ENCODE measurements at places on chromosomes 1 and 21. TPM values are rescaled to one million over a fixed set of nuclear protein-coding genes. Genes with fewer than 3 reads are reported as not detected.

The ST6GALNAC5 gene
- total RNA-seq, result not detected

The STYXL2 gene
- not detected for total RNA-seq

The TP73 gene
- total RNA-seq, result 1.3 TPM

The C1orf94 gene
- not detected for total RNA-seq

The CRNN gene
- total RNA-seq, result not detected

The HNRNPR gene
- 235 TPM for total RNA-seq

The TTLL7 gene
- total RNA-seq, result 0.58 TPM

The AADACL4 gene
- total RNA-seq, result not detected

The ZNF593OS gene
- total RNA-seq, result not detected

GRCh38 chr1:214280386-214281020 lies 456 bp upstream of the SMYD2 start:
- peak overlapping the region; percentile 85 for H3K4me3 ChIP-seq
- H3K27ac ChIP-seq, result peak overlapping the region; percentile 79
- peaks cover 37% of the 10 kb centered on the region for H3K4me1 ChIP-seq
- DNase-seq, result no peak
- H3K27me3 ChIP-seq, result no peaks in the 10 kb centered on the region

DNA sequence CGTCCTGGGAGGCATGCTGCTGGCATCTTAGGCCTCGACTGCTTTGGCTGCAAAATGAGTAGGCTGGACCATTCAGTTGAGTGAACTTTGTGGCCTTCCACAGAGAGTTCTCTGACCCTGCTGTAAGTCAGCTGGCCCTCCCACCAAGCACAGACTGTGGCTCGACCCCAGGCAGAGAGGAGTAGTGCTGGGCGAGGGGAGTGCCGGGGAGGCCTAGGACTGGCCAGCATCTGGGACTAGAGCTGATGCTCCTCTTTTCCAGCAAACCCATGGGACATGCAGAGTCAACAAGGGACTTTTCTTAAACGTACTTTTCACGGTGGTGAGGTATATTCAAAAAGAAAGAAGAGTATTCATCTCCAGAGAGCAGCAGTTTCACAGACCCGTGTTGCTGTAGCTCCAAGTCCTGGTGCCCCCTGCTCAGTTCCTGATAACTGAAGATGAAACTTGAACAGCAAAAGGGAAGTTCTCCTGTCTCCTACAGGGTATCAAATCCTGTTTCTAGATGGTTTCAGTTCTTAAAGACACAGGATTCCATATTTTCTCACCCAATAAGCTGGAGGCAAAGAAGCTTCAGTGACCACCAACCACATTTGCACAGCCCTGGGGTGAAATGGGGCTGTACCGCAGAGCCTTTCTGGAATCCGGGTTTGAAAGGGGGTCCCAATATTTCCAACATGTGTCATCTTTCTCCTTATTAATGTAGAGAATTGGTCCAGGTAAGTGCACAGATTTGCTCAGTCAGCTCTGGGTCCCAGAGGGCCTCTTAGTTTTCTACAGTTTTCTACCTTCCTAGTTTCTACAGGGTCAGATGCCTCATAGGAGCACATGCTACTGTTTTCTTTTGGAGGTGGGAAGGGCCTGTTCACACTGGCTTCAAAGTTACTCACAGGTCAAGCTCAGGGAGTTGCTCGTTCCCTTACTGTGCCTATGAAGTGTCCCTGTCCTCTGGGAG lies 20.9 kb downstream of the BATF3 start:
- peaks cover 2% of the 10 kb centered on the region for H3K27me3 ChIP-seq
- no peak for DNase-seq
- H3K4me3 ChIP-seq, result no peak overlapping the region
- no peaks in the 10 kb centered on the region for H3K36me3 ChIP-seq
- H3K27ac ChIP-seq, result peak overlapping the region; percentile 84

DNA sequence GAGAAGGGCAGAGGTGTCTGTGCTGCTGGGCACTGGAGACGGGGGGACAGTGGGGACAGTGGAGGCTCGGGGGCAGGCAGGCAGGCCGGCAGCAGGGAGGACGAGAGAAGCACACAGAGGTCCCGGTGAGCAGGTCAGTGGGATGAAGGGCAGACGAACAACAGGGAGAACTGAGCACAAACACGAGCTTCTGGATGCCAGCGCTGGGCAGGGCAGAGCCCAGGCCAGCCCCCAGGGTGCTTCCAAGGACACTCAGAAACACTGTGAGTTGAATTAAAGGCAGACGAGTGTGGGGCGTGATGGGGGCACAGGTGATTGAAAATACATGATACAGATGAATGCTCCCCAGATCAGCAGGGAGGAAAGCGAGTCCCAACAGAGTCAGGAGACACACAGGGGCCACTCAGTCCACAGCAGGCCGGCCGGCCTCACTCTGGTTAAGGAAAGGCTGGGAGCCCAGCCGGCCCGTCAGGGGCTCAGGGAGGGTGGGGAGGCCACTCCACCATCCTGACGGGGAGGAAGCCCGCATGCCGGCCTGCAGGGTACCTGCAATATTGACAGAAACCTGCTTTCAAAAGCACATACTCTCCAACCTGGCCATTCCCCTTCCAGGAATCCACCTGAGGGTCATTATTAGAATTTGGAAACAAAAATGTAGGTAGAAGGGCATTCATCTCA lies 14.1 kb downstream of the SLC19A1 start:
- no peak for DNase-seq
- no peak overlapping the region for H3K27ac ChIP-seq
- H3K4me1 ChIP-seq, result peaks cover 5% of the 10 kb centered on the region
- no peaks in the 10 kb centered on the region for H3K27me3 ChIP-seq
- H3K36me3 ChIP-seq, result peaks cover 38% of the 10 kb centered on the region

DNA sequence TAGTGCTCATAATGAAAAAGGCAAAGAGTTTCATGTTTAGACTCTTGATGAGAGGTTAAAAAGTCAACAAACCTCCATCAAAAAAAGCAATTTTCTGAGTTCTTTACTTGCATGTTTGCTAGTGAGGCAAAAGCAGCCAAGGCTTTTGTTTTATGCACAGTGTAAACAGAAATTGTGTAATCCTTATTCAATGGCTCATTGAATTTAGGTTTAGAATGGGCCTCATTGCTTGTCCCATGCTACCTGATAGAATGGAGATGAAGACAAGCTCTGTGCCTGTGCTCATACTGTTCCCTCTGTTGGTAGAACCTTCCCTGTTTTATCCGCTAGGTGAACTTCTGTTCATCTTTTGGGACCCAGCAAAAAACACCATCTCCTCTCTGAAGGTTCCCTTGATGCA lies 10.0 kb upstream of the LRRC8D start:
- H3K36me3 ChIP-seq, result no peaks in the 10 kb centered on the region
- H3K27ac ChIP-seq, result no peak overlapping the region
- peaks cover 6% of the 10 kb centered on the region for H3K4me1 ChIP-seq
- no peak for DNase-seq
- peaks cover 32% of the 10 kb centered on the region for H3K27me3 ChIP-seq
- no peak overlapping the region for H3K4me3 ChIP-seq

DNA sequence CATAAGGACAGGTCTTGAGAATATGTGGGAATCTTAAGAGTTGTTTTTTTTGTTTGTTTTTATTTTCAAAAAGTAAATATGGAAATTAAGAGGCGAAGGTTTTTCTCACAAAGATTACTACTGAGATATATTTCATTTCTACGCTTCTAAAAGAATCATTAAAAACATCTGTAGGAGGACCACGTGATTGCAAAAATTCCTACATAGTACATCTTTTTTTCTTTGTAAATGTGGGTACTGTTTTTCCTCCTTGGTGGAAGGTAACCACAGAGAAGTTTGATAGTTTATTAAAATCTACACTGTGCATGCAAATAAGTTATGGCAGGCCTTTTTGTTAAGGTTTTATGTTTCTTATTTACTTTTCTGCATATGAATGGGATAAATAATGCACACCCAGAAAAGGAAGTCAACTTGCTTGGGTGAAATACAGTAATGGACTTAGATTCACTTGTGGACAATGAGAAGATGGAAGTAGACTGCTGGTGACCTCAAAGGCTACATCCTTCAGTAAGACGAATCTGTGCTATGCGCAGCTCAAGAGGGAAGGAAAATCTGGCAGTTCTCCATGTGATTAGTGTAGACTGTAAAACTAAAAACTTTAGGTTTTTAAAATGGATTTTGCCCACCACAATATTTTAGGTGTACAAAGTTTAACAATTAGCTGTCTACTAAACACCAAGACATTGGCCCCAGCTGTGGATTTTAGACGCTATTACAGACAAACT lies 2.0 kb downstream of the AK5 start:
- DNase-seq, result no peak
- no peak overlapping the region for H3K27ac ChIP-seq
- peak overlapping the region; percentile 8 for H3K4me3 ChIP-seq
- no peaks in the 10 kb centered on the region for H3K36me3 ChIP-seq
- H3K27me3 ChIP-seq, result peaks cover 35% of the 10 kb centered on the region
- peaks cover 20% of the 10 kb centered on the region for H3K4me1 ChIP-seq

GRCh38 chr1:82392513-82392912 lies 591.8 kb downstream of the ADGRL2 start:
- H3K36me3 ChIP-seq, result no peaks in the 10 kb centered on the region
- H3K27me3 ChIP-seq, result no peaks in the 10 kb centered on the region
- DNase-seq, result no peak

DNA sequence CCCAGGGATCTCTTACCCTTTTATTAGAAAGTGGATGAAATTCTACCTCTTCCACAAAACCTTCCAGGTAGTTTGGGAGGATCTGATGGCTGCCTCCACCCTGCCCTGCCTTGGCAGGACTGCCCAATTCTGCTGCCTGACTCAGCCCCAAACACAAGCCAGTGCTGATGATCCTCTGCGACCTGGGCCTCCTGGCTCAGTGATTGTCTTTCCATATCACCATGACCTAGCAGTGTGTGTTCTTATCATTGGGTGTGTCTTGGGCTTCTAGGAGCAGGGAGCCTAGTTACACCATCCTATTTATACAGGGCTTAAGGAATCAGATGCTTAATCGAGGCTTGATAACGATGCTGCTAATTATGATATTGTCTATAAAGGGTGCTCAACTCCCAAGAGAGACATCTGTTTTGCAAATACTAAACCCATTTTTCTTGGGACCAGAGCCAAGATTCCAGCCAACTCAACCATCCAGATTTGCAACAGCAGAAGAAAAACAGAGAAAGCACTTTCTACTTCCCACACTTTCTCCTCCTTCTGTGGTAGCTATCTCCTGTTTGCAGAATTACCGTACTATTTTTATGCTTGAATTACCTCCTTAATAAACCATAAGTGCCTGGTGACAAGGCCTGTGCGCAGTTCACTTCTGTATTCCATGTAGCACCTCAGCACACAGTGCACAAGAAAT lies 36.5 kb upstream of the KIF21B start:
- no peak for DNase-seq
- no peak overlapping the region for H3K4me3 ChIP-seq
- H3K4me1 ChIP-seq, result peaks cover 9% of the 10 kb centered on the region
- H3K27ac ChIP-seq, result no peak overlapping the region

GRCh38 chr1:8283058-8283884 lies 34.6 kb upstream of the SLC45A1 start:
- no peak for DNase-seq
- peaks cover 9% of the 10 kb centered on the region for H3K4me1 ChIP-seq
- H3K4me3 ChIP-seq, result no peak overlapping the region
- peaks cover 31% of the 10 kb centered on the region for H3K27me3 ChIP-seq
- H3K27ac ChIP-seq, result peak overlapping the region; percentile 39

GRCh38 chr1:184940226-184940625 lies 34.1 kb downstream of the NIBAN1 start:
- DNase-seq, result no peak
- H3K27ac ChIP-seq, result no peak overlapping the region
- H3K27me3 ChIP-seq, result no peaks in the 10 kb centered on the region

GRCh38 chr1:211517006-211517405 lies 25.0 kb upstream of the RD3 start:
- H3K27me3 ChIP-seq, result peaks cover 12% of the 10 kb centered on the region
- no peak overlapping the region for H3K27ac ChIP-seq
- H3K36me3 ChIP-seq, result no peaks in the 10 kb centered on the region
- no peak overlapping the region for H3K4me3 ChIP-seq

GRCh38 chr1:222950892-222951291 lies 136.1 kb downstream of the DISP1 start:
- no peak overlapping the region for H3K4me3 ChIP-seq
- no peak overlapping the region for H3K27ac ChIP-seq
- no peaks in the 10 kb centered on the region for H3K36me3 ChIP-seq
- no peaks in the 10 kb centered on the region for H3K4me1 ChIP-seq
- no peaks in the 10 kb centered on the region for H3K27me3 ChIP-seq

- no peak overlapping the region for H3K27ac ChIP-seq
- peaks cover 69% of the 10 kb centered on the region for H3K27me3 ChIP-seq
- H3K36me3 ChIP-seq, result no peaks in the 10 kb centered on the region
- peak; percentile 55 for DNase-seq
These were observed 3.0 kb downstream of the NHLH2 start for GRCh38 chr1:115837740-115838421.

DNA sequence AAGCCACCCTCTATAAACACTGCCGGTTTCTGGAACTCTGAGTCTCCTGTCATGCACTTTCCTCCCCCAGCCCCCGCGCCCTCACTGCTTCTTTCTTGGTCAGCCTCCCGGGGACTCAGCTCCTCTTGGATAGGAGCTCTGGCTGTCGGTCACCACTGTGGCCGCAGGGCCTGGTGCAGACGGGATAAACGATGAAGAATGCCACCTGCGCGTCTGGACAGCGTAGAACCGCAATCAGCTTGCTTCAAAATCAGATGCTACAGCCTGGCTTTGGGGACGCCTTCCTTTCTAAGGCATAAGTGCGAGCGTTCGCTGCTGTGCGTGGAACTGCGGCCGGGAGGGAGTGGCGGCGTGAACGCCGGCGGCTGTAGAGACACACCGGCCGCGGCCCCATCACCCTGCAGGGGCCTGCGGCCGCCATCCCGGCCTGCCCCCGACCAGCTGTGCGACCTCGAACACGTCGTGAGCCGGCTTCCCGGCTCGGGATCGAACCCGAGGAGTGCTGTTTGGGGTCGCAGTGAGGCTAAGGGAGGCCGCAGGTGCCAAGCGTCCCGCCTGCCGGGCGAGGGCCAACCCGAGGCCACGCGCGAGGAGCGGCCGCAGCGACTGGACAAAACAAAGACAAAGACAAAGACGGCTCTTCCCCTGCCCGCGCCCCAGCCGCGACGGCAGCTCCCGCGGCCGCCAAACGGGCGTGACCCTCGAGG lies 688 bp downstream of the PTTG1IP start:
- H3K27me3 ChIP-seq, result no peaks in the 10 kb centered on the region
- H3K4me3 ChIP-seq, result peak overlapping the region; percentile 97
- peak overlapping the region; percentile 73 for H3K27ac ChIP-seq
- DNase-seq, result peak; percentile 78
- H3K36me3 ChIP-seq, result peaks cover 11% of the 10 kb centered on the region

GRCh38 chr1:156081180-156081916 lies 917 bp downstream of the MEX3A start:
- peaks cover 66% of the 10 kb centered on the region for H3K27me3 ChIP-seq
- H3K36me3 ChIP-seq, result no peaks in the 10 kb centered on the region
- no peak overlapping the region for H3K27ac ChIP-seq
- H3K4me1 ChIP-seq, result peaks cover 9% of the 10 kb centered on the region
- DNase-seq, result no peak
- H3K4me3 ChIP-seq, result peak overlapping the region; percentile 87

DNA sequence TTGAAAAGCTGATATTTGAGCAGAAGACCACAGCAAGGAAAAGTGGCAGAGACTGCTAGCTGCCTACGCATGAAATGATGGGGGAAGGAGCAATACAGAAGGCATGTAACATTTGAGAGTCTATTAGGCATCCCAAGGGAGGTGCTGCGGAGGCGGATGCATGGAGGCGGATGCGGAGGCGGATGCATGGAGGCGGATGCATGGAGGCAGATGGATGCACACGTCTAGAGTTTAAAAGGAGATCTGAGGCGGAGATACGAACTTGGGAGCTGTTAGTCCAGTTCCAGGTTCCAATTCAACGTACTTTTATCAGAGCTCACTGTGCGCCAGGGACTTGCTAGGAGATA lies 744 bp upstream of the DDX20 start:
- H3K27ac ChIP-seq, result peak overlapping the region; percentile 92
- H3K36me3 ChIP-seq, result peaks cover 17% of the 10 kb centered on the region
- peak; percentile 80 for DNase-seq
- H3K4me3 ChIP-seq, result peak overlapping the region; percentile 88
- peaks cover 38% of the 10 kb centered on the region for H3K4me1 ChIP-seq
- H3K27me3 ChIP-seq, result peaks cover 8% of the 10 kb centered on the region

Data from activated CD4-positive, alpha-beta T cell treated with anti-CD3 and anti-CD28 coated beads, Interleukin-2, amount 10 ng/mL, durations not matched to agents 24 days and 14 days (primary cell).